ENCODE measurements at places on chromosomes 5 and 9.

DNA sequence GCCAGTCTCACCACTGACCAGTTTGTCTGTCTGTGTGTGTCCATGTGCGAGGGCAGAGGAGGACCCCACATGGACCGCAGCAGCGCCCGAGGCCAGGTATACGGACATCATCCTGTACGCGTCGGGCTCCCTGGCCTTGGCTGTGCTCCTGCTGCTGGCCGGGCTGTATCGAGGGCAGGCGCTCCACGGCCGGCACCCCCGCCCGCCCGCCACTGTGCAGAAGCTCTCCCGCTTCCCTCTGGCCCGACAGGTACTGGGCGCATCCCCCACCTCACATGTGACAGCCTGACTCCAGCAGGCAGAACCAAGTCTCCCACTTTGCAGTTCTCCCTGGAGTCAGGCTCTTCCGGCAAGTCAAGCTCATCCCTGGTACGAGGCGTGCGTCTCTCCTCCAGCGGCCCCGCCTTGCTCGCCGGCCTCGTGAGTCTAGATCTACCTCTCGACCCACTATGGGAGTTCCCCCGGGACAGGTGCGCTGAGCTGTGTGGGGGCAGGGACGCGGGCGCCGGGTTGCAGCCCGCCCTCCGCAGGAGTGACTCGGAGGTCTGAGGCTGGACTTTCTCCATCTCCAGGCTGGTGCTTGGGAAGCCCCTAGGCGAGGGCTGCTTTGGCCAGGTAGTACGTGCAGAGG lies 6.5 kb downstream of the FGFR4 start:
- no peak for DNase-seq

DNA sequence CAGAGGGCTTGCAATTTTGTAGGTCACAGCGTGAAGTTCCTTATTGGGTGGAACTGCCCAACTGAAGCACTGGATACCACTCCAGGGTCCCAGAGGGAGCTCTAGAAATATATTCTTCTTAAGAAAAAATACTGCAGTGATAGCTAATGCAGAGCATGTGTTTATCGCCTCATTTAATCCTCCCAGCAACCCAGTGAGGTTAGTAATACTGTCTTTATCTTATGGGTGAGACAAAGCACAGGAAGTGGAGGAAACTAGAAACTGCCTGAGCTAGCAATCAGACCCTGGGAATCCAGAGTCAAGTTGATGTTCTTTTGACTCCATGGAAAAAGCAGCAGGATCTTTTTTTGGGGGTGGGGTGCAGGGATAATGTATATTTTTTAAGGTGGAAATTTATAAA lies 153.3 kb downstream of the PJA2 start:
- DNase-seq: no peak

DNA sequence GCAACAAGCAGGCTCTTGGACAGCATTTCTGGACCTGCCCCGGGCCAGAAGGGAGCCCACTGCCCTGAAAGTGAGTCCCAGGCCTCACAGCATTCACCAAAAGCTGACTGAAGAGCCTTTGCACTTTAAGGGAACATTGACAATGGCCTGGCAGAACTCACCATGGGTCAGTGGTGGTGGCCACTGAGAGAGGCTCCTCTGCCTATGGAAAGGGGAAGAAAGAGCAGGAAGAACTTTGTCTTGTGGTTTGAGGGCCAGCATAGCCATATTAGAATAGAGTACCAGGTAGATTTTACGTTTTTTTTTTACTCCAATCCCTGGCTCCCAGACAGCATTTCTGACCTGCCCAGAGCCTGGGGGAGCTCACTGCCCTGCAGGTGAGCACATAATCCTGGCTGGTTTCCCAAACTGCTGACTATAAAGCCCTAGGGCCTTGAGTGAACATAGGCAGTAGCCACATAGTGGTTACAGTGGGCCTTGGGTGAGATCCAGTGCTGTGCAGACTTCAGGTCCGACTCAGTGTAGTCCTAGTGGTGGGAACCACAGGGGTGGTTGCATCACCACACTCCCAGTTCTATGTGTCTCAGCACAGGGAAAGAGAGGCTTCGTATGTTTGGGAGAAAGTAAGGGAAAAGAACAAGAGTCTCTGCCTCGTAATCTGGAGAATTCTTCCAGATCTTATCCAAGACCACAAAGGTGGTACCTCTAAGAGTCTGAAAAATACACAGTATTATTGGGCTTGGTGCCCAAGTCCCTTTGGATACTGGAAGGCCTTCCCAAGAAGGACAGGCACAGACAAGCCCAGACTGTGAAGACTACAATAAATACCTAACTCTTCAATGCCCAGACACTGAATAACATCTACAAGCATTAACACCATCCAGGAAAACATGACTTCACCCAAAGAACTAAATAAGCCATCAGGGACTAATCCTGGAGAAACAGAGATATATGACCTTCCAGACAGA lies 89.5 kb downstream of the TSSK1B start:
- DNase-seq: no peak

GRCh38 chr5:132257131-132258101 lies at the start of gene PDLIM4:
PDLIM4 (plus strand) TSS chr5:132257696; CDS start chr5:132257735, 39 bp downstream.
- DNase-seq: no peak

GRCh38 chr9:33375238-33375840 lies 27.0 kb downstream of the AQP7 start:
- no peak for DNase-seq
